NCI-H1105 treated with DMSO at 0.1 percent for 48 hours (cell line): ENCODE measurements at places on chromosomes 2 and 18.

DNA sequence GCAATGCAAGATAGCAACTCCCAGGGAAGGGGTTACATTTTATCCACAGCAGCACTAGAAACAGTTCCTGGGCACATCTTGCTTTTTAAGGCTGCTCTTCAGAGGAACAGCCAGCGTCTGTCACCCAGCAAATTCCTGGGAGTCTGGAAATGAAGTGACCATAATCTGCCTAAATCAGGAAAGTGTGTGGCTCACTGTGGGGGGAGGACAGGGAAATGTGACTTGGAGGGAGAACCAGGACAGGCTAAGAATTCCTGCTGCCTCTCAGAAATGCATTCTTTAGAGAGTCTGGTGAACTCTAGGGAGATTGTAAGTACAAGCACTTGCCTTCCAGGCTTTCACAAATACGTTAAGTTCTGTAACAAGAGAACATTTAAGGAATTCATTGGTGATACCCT lies 364.3 kb upstream of the SPHKAP start:
- DNase-seq = no peak

GRCh38 chr18:28768791-28769768 lies 592.1 kb upstream of the CDH2 start:
- DNase-seq = no peak

DNA sequence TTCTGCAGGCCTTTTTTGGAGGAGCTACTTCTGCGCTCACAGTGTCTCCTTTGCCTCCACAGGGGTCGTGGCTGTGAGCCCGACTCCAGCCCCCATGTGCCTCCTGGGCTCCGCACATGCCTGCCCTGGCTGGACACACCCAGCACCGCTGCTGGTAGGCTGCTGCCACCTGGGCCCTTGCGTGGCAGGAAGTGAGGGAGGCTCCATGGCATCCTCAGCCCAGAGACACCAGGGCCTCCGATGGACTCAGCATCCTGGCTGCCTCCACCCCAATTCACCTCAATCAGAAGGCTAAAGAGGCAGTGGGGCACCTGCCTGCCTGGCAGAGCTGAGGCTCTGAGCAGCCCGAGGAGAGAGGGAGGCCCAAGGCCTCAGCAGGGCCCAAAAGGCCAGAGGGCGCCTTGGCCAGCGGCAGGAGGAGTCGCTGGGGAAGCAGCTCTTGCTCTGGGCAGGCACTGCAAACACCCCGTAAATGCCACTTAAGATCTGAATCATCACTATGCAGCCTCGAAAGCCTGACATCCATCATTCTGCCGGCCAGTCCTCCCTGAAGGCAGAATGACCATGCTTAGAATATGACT lies 68.3 kb upstream of the OTOS start:
- DNase-seq = no peak

DNA sequence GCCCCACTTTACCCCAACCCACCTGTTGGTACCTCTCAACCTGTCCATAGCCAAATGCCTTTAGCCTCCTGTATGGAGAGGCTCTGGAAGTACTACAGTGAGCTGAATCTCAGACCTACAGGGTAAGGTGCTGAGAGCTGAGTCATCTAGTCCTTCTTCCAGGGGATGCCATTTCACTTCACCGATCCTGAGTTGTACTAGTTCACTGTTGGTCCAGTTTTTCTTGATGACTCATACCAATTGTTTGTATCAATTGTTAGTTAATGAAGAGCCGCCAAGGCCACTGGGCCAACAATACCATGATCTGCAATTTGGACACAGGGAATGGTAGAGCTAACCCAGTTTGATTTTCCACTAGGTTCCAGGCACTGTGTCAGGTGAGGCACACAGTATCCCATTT lies 257.0 kb downstream of the CLIP4 start:
- no peak for DNase-seq

DNA sequence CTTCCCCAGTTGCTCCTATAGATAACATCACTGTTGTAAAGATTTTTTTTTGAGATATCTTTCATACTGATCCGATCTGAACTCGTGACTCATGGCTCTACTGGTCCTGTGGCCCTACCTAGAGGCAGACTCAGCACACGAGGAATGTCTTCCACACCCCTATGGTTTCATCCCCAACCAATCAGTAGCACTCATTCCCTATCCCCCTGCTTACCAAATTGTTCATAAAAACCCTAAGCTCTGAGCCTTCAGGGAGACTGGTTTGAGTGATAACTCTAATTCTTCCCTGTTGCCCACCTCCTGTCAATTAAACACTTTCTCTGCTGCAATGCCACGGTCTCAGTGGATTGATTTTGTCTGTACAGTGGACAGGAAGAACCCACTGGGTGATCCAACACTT lies 4.2 kb upstream of the SAP130 start:
- no peak for DNase-seq

DNA sequence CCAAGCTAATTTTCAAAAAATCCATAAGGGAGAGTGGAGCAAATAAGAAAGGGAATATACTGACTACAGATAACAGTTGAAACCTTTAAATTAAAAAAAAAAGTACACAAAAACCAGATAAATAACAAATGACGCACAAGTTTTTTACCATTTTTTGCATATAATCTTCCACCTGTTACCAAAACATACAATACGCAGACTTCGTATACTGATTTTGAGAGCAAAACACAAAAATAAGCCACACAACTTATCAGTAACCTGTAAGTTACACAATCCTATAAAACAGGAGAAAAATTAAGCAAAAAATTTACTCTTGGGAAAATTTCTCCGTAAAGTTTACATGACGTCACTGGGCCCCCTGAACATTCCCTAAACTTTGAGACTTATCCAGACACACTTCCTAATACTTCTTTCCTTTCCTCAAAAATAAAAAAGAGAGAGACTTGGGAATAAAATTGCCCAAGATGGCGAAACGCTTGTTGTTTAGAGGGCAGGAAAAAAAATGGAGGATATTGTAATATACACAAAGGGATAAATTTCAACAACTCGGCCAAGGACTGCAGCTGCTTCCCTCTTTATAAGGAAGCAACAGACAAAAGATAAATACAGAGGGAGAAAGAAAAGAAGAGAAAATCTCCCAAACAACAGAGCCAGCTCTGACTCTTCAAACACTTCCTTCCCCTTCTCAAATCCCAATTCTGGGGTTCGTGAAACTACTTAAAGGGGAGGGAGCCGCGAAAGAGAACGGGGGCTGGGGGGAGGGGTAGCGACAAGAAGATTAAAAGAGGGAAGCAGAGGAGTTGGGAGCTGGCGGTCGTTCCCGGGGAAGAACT lies 1.6 kb downstream of the BAZ2B start:
- DNase-seq = peak; percentile 92

- DNase-seq = no peak
Observed at GRCh38 chr2:109134741-109135358, 5.8 kb downstream of the SH3RF3 start.
